ENCODE measurements at places on chromosomes 2 and 18.

- DNase-seq = no peak
Measured at GRCh38 chr2:101272045-101272784, 19.5 kb downstream of the CNOT11 start.

DNA sequence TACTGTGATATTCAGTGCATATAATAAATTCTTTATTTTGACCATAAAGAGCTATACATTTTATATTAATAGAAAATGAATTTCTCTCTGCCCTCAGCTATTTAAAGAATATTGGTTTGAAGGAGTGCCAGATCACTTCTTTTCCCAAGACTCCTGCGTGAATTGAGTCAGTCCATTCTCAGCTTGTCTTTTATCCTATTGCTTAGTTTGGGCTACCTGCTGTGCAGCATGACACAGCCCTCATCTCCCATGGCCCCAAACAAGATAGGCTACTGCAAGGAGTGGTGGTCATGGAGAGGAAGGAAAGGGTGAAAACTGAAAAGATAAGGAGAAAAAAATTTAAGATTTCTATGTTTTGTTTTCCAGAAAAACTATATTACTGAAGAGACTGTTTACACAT is 10.1 kb upstream of the FBXO11 start:
- DNase-seq = no peak

DNA sequence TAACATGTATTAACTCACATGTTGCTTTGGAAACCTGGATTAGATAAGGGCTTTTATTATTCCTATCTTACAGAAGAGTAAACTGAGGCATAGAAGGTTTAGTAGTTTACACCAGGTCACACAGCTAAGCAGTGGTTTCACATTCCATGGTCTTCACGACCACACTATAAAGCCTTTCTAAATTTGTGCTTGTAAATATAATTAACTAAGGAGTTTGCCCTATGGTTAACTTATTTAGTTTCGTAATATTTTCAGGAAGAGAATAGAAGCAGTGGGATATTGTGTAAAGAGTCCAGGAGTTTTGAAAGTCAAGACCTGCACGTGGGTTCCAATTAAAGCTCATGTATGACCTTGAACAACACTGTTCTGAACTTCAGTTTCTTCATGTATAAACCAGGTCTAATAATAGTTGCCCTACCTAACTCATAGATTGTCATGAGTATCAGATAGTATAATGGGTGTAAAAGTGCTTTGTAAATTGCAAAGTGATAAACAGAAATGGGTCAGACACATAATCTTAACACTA is 19.5 kb upstream of the SOS1 start:
- no peak for DNase-seq

- DNase-seq = no peak
Measured at GRCh38 chr18:51727780-51728179, 530.3 kb upstream of the MEX3C start.

DNA sequence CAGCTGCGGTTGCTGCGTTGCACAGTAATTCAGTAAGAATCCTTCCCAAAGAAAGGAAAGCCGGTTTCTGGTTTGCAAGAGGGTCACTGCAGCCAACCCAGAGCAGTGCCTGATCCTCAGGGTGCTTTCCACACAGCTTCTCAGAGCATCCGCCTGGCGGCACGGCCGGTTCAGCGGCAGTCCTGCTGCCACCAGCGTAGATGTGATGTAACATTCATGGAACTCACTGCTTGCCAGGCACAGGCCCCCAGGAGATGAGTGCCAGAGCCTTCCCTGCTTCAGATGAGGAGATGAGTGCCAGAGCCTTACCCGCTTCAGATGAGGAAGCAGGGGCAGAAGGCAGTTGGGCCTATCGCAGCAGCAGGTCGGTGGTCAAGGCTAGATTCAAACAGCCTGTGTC is 230.2 kb downstream of the GBX2 start:
- DNase-seq = no peak

- DNase-seq = no peak
Measured at GRCh38 chr18:77005651-77006195, 126.9 kb downstream of the MBP start.

DNA sequence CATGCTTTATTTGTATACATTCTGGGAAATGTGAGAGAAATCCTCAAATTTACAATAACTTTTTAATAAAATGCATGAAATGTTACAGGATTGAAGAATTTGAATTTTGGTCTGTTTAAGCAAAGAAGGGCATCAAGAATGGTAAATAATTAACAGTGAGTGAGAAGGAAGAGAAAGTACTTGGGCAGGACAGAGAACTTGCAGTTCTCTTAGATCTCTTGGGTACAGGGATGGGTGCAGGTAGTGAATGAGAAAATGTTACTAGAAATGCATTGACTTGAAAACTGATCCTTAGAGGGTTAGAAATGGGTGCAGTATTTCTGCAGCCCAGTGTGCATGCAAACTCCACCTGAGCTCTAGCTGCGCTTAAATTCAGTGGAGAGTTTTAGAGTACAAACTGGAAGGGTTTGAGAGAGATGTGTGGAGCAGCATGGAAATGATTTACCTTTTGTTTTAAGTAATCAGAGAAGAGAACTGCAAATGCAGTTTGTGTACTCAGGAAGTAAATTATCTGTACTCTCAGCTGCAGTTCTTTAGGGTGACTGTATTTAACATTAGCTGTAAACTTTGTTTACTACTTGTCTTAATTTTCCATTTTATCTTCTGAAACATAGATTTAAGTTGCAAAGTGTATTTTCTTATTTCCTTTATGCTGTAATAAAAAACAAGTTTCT is 51.0 kb upstream of the RAB27B start:
- DNase-seq = no peak

DNA sequence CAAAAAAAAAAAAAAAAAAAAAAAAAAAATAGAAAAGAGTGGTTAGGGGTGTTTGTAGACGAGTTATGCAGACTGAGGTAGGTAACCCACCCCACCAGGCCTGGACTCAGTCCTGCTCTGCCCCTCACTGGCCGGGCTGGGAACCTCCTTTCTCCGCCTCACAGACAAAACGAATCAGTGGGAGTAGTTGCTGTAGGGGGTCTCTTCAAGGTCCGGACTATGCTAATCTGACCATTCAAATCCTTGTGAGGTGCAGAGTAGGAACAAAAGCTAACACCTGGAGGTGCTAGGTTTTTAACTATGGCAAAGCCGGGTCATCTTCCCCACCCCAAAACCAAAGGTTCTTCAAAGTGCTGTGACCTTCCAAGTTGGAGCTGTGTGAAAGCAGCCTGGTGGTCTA is 223.7 kb downstream of the SLC4A3 start:
- no peak for DNase-seq

DNA sequence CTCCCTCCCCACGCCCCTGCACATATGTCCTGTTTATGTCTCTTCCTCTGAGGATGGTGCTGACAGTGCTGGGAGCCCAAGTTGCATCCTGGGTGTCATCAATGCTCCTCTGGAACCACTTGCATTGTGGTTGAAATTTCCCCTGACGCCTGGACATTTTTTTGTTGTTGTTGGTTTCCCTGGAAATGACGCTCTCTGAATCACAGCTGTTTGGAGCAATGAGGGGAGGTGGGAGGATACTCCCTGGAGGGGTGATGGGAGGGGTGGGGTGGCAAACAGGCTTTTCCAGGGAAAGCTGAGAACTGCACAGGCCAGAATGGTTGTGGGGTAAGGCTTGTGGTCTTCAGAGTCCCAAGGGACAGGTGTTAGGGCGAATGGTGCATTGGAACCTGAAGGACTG is 29.6 kb downstream of the CELF4 start:
- no peak for DNase-seq

GRCh38 chr2:11583840-11584524 is 50.1 kb downstream of the GREB1 start:
- DNase-seq = peak; percentile 72

DNA sequence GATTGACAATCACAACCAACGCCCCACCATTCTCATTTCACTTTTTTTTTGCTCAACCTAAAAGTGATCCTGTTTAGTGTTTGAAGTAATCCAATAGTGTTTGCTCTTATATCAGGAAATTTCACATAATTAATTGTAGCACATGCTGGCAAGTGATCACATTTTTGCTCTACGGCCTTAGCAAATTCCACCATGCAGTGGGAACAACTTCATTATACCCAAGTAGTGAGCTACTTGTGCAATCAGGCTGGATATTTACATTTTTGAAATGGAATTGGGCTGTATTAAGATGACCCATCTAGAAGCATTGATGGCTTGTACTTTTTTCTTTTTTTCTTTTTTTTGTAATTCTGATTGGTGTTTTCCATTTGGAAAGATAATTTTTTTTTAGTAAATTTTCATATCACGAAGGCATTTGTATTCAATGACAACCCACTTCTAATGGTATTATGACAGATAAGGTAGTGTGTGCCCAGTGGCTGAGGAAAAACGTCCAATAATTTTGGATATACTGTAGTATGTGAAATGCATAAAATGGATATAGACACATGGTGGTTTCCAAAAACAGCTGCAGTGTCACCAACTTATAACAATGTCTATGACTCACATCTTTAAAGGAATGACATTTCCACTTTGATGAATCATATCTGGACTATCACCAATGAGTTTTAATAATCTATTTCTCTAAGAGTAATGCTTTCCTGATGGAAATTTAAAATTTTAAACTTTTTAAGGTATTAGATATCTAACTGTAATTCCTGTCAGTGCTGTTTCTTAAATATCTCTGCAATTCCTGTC is 130.6 kb downstream of the COL6A3 start:
- no peak for DNase-seq

- DNase-seq = no peak
Measured at GRCh38 chr18:55584201-55584600, 3.8 kb downstream of the TCF4 start.

GRCh38 chr2:63581298-63581961 is 6.8 kb downstream of the WDPCP start:
- no peak for DNase-seq

GRCh38 chr2:151056870-151057269 is 204.8 kb downstream of the RBM43 start:
- DNase-seq = no peak

GRCh38 chr18:54378057-54378456 is 20.4 kb downstream of the C18orf54 start:
- no peak for DNase-seq

DNA sequence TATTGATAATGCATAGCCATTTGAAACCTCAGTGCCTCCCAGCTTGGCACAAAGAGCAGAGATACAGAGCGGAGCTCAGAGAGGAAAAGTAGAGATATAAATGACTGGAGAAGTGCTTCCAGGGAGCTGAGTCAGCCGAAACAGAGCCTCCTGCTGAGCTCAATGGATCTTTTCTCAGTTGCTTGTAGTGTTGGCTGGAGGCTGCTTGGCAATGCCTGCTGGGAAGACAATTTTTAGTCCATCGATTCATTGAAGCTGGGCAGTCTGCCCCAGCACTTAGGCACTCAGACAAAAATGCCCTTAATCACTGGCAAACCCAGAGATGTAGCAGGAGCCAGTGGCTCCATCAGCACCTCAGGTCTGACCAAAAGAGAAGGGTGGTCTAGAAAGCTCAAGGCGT is 81.3 kb upstream of the SETBP1 start:
- no peak for DNase-seq

DNA sequence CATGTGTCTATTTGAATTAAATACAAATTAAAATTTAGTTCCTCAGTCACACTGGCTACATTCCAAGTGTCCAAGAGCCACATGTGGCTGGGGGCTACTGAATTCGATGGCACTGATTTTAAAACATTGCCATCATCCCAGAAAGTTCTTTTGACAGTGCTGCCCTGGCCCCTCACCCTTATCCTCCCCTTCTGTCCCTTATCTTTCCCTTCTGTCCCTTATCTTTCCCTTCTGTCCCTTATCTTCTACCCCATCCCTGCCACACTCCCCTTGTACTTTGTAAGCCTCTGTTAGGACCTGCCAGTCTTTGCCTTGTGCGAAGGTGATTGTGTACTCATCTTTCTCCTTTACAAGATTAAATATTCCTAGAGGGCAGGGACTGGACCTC is 85.2 kb downstream of the DNMT3A start:
- DNase-seq = no peak

GRCh38 chr18:24201699-24202687 is 63.1 kb downstream of the CABYR start:
- no peak for DNase-seq

GRCh38 chr2:79640001-79640400 is 127.2 kb downstream of the CTNNA2 start:
- DNase-seq = no peak

DNA sequence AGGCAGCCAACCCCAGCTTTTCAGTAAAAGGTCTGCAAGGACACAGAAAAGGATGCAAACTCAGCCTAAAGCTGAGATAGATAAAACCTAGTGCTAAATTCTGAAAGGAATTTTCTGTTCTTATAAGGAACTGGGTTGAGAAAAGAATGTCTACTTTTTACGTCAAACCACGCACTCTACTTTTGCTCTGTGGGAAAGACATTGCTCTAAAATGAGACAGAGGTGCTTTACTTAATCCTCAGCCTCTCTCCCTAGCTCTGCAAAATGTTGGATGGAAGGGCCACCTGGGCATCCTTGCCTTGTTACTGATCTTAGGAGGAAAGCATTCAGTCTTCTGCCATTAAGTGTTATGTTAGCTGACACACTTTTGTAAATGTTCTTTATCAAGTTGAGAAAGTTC is 72.1 kb upstream of the LINC00305 start:
- no peak for DNase-seq

DNA sequence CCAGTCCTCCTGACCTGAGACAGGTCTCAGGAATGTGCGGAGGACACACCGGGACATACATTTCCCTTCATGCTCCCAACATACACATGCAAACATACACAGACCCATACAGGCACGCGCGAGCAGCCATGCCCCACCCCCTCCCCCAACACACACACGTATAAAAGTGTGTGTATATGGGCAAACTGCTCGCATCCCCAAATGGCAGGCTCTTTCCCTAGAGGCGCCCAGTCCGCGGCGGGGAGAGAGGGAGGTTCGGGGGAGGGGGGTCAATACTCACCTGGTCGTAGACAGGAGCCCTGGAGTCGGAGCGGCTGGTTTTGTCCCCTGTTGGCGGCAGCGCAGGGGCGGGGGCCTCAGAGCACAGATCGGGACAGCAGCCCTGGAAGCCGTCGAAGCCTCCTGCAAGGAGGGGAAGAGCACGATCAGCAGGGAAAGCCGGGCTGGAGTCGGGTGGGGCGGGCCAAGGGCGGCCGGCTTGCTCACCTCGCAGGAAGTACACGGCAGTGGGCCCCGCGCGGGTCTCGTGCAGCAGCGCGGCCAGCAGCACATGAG is 682 bp downstream of the DUSP2 start:
- no peak for DNase-seq

DNA sequence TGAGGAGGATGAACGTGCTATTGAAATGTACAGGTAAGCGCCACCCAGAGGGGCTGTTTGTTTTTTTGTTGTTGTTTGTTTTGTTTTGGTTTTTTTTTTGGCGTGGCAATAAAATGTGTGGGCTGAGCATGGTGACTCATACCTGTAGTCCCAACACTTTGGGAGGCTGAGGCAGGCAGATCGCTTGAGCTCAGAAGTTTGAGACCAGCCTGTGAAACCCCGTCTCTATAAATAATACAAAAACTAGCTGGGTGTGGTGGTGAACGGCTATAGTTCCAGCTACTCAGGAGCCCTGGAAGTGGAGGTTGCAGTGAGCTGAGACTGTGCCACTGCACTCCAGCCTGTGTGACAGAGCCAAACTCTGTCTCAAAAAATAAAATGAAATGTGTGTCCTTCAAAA is 6.2 kb downstream of the PDCL3 start:
- DNase-seq = no peak

- peak; percentile 42 for DNase-seq
Measured at GRCh38 chr2:175030380-175031271, 25.4 kb upstream of the CHN1 start.

- DNase-seq = no peak
Measured at GRCh38 chr18:7413906-7414305, 153.2 kb upstream of the PTPRM start.
